ENCODE measurements at places on chromosomes 3 and 15. TPM values are rescaled to one million over a fixed set of nuclear protein-coding genes. Genes with fewer than 3 reads are reported as not detected.

DNA sequence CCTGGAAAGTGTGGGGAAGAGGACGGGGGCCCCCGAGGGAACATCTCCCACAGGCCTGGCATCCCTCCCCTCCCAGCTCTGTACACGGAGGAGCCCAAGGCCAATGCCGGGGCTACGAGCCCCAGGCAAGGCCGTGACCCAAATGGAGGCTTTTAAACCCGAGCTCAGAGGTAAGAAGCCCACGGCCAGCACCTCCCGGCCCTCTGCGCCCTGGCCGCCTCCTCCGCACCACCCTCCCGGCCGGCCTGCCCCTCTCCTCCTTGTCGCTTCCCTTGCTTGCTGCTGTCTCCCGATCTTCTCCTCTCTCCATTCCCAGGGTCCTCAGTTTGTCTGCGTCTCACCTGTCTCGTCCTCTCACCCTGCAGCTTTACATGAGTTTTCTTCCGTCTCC, 1.3 kb downstream of the MUC4 start:
- DNase-seq: no peak

DNA sequence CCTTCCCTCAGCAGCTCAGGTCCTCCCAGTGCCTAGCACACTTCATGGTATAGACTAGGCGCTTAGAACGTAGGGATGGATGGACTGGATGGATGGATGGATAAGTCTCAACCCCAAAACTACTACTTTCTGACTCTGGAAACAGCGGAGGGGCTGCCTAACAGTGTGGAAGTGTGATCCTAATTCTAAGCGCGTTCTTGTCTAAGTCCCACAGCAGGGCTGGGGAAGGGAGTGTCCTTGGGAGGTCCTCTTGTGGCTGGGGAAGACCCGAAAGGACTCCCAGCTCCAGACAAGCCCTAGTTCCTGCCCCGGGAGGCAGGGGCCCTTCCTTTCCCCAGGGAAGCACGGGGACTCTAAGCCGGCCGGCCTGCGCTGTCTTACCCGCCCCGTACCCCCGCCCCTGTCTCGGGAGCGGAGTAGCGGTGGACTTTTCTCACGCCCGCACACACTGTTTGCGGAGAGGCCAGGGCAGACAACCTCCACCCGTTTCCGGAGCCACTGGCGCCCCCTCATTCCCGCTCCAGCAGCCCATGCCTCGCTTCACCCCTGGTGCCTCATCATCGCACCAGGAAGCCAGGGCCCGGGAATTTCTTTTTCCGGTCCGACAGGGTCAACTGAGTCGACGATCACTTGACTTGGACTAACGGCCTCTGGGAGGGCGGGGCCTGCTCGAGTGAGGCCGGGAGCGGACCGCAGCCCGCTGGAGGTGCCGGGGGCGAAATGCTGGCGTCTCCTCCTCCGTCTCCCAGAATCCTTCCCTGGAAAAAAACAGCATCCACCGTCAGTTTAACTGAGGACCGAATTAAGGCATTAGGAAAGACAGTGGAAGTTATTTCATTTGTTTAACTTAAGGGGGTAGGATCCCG, 133.3 kb downstream of the TBC1D2B start:
- peak; percentile 47 for DNase-seq

DNA sequence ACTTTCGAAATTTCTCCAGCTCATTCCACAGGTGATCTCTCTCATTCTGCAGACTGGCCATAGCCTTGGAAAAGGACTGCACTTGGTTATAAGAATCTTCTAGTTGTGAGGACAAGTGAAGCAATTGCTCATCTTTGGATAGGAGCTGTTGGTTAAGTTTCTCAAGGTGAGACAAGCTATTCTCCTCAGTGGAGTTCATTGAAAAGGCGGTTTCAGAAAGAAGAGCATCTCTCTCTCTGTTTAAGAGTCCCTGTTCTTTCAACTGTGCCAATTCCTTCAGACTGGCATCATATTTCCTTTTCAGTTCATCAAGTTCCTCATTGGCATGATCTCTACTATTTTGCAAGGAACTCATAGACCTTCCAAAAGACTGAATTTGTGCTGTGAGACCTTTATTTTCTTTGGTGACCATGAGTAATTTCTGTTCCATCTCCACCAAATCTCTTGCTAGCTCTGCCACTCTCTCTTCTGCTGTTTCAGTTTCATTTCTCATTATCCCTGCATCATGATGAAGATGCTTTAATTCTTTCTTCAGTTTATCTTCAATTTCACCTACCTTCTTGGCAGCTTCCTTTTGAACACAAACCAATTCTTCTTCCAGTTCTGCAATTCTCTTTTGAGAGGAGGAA, 30.2 kb upstream of the HCLS1 start:
- no peak for DNase-seq

GRCh38 chr15:81097890-81098280, 36.2 kb upstream of the CFAP161 start:
- DNase-seq: no peak

- no peak for DNase-seq
Observed at GRCh38 chr15:22808240-22808639, 21.8 kb downstream of the NIPA1 start.

GRCh38 chr3:32556332-32556731, 14.3 kb downstream of the DYNC1LI1 start:
- DNase-seq: no peak

GRCh38 chr3:4849739-4850138, 129.5 kb upstream of the BHLHE40 start:
- no peak for DNase-seq

DNA sequence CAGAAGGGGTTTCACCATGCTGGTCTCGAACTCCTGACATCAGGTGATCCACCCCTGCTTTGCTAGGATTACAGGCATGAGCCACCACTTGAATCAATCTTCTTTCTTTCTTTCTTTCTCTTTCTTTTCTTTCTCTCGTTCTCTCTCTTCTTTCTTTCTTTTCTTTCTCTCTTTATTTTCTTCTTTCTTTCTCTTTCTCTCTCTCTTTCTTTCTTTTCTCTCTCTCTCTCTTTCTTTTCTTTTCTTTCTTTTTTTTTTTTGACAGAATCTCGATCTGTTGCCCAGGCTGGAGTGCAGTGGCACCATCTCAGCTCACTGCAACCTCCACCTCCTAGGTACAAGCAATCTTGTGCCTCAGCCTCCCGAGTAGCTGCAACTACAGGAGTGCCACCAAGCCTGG, 37.9 kb upstream of the PIK3CB start:
- no peak for DNase-seq

DNA sequence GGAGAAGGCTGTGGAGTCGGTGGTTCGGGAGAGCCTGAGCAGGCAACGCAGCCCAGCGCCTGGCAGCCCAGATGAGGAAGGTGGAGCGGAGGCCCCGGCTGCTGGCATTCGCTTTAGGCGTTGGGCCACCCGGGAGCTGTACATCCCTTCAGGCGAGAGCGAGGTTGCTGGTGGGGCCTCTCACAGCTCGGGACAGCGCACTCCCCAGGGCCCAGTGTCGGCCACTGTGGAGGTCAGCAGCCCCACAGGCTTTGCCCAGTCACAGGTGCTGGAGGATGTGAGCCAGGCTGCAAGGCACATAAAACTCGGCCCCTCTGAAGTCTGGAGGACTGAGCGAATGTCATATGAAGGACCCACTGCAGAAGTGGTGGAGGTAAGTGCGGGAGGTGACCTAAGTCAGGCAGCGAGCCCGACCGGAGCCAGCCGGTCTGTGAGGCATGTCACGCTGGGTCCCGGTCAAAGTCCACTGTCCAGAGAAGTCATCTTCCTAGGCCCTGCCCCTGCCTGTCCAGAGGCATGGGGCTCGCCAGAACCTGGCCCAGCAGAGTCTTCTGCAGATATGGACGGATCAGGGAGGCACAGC, 26.7 kb downstream of the SYNM start:
- DNase-seq: no peak

The CHRNA7 gene
- 16.3 TPM for polyA plus RNA-seq

The VPS33B gene
- 17.9 TPM for polyA plus RNA-seq

The SRGAP3 gene
- 28.4 TPM for polyA plus RNA-seq
